ENCODE measurements at places on chromosomes 11 and 22.

- DNase-seq, result no peak
These were observed 105.4 kb downstream of the EFCAB6 start for GRCh38 chr22:43706571-43707328.

DNA sequence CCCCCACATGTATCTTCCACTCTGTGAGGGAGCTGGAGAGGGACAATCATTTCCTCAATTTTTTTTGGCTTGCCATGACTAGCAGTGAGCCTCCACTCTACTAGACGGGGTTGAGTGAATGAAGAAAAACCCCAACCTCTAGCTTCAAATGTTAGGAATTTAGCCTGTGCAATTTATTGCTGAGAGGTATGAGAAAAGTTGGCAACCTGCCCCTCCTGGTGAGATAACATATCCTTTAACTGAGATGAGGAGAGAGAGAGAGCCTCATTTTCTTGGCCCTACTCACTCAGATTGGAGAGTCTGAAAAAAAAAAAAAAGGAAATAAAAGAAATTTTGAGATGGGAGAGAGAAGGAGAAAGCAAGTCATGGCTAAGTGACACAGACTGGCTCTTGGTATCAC, 218.2 kb upstream of the CARD18 start:
- DNase-seq, result no peak

- no peak for DNase-seq
These were observed 32.2 kb upstream of the WNT11 start for GRCh38 chr11:76238551-76238950.

DNA sequence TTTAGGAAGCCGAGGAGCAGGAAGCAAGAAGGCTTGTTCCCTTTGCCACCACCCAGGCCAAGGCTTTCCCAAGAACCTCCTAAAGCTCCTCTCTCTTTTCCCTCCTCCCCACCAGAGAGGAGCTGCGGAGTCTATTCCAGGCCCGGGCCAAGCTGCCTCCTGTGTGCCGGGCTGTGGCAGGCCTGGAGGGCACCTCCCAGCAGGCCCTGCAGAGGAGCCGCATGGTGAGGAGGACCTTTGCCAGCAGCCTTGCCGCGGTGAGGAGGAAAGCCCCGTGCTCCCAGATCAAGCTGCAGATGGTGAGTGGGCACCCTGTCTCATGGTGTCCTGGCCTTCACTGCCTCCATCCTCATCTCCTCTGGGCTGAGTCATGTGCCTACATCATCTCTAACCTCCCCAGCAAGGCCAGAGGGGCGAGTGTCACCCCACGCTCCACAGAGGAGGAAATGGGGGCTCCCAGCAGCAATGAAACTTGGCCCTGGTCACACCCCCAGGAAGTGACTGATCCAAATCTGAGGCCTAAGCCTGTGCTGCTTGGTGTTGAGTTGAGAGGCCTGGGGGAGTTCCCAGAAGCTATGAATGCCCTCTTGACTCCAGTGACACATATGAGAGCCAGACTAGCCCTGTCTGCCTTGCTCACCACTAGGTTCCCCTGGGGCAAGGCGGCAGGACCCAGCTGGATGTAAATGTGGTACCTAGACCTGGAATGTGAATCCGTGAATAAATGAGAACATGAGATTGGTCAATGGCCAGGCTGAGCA, 104.2 kb downstream of the MYO18B start:
- no peak for DNase-seq

- no peak for DNase-seq
These were observed 75.7 kb upstream of the MYO18B start for GRCh38 chr22:25666308-25666707.

- DNase-seq, result no peak
These were observed 5.4 kb downstream of the PLA2G6 start for GRCh38 chr22:38176170-38176741.

GRCh38 chr11:128860571-128861361, 6.3 kb downstream of the KCNJ1 start:
- no peak for DNase-seq

GRCh38 chr11:18046116-18046777, at the start of gene TPH1:
Gene TPH1, minus strand, starts transcription at chr11:18046269. Its CDS starts 5,507 bp downstream, at chr11:18040762.
- no peak for DNase-seq

DNA sequence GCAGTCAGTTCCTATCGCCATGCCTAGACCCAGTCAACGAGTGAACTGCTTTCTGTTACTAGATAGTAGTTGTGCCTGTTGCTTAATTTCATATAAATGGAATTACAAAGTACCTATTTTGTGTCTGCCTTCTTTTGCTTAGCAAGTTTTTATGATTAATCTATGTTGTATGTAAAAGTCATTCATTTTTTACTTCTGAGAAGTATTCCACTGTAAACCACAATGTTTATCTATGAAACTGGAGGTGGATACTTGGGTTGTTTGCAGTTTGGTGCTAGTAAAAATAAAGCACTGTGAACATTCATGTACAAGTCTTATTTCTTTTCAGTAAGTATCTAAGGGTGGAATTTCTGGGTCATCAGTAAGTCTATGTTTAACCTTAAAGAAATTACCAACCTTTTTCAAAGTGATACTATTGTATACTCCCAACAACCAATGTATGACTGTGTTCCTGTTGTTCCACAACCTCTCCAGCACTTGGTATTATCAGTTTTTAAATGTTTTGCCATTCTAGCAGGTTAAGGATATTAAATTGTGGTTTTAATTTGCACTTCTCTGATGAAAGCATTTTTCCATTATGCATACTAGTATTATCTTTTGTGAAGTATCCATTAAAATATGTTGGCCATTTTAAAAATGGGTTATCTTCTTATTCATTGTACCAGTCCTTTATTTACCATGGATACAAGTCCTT, 68.2 kb downstream of the DNAJC24 start:
- DNase-seq, result no peak

GRCh38 chr11:123460012-123460700, 30.1 kb downstream of the GRAMD1B start:
- DNase-seq, result no peak

- DNase-seq, result no peak
These were observed 26.0 kb downstream of the SCGB1A1 start for GRCh38 chr11:62444835-62445234.

DNA sequence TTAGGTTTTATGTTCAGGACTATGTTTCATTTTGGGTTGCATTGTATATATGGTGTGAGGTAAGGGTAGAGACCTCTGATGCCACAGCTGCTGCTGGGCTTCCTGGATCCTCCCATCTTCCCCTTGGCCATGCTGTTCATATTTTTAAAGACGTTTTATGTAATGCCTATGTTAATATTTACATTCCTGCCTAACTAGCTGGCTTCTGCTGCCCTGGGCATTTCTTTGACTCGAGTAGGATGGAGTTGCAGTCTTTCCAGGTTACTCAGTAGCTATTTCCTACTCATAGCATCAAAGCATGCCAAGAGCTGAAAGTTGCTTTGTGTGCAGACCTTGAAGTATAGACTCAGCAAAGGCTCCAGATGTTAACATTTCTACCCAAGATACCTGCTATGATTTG, 220.5 kb upstream of the CADM1 start:
- no peak for DNase-seq

- DNase-seq, result no peak
These were observed 73.8 kb downstream of the TP53I11 start for GRCh38 chr11:44876906-44877305.

DNA sequence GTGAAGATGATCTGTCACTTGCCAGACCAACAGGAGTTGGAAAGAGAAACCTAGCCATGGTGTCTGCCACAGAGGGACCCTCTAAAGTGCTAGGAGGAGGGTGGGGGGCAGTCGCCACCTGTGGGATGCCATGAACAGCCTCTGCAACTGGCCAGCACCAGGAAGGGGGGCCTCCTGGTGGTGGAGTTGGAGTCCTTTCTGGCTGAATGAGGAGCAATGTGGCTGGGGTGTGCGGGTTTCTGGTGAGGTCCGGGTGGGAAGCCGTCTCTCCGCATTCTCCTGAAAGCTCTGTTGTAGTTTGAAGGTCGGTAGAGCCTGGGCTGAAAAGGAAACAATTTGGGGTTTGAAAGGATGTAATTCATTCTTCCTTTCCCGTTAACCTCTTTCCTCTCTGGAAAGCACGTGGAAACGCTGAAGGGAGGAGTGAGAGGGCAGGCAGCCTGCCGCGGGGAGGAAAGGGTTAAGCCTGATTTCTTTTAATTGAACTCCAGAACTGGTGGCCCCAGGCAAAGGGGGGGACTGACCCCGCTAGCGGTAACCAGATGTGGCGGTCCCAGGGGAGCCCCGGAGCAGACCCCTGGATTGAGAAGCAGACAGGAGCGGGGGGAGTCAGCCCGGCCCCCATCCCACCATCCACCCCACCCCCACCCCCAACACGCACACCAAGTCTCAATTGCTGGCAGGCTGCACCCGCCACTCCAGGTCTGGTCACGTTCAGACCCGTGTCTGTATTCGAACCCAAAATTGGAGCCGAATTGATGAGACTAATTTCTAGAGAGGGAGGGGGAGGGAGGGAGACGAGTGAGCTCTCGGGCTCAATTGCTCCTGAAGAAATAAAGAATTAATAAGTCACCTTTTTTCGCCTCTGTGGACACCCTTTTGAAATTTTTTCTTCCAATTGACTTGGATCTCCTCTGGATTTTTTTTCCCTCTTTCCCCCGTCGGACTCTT, 1.8 kb upstream of the FLI1 start:
- DNase-seq, result no peak

DNA sequence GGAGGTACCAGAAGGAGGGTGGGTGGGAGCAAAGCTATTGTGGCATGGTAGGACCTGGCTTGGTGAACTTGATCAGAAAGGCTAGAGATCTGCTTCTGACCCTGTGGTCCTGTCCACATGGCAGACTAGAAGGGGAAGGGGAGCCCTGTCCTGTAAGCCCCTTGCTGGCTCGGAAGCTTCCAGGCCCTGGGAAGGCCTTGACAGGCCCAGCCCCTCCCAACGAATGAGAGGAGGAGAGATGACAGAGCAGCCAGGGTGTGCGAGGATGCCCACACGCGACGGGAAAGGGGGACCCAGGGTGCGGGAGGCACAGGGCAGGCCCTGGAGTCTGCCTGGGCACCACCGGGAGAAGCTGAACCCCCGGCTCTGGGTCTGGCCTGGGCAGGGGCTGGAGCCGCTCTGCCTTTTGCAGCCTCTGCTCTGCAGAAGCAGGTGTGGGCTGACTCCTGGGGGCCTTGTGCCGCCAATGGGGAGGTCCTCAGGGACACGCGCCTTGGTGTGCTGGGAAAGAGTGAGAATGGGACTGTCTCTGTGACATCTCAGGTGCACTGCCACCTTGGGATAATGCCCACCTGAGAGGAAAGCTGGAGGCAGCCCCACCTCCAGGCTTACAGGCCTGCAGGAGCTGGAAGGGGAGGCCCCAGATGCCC, 1447.5 kb downstream of the BRD1 start:
- no peak for DNase-seq

DNA sequence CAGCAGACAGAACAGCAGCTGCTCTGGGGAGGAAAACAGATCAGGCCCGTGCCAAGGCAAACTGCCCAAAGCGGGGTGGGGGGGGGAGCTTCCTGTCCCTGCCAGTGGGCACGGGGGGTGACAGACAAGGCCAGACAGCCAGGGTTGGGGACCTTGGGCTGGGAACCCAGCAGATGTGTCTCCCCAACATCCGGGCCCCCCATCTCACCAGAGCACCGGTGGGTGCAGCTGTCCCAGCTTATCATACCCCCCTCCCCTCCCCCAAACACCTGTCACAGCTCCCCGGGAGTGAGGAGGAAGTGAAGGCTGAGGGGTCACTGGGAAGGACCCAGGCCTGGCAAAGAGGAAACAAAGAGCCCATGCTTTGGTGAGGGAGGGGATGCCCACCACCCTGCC, 1.3 kb downstream of the PPP1R14B start:
- no peak for DNase-seq

Measured in naive thymus-derived CD4-positive, alpha-beta T cell (primary cell).